HS-5 (cell line): ENCODE measurements at places on chromosomes 7 and 10.

- DNase-seq, result no peak
Observed at GRCh38 chr10:54368984-54369383, 432.0 kb downstream of the PCDH15 start.

DNA sequence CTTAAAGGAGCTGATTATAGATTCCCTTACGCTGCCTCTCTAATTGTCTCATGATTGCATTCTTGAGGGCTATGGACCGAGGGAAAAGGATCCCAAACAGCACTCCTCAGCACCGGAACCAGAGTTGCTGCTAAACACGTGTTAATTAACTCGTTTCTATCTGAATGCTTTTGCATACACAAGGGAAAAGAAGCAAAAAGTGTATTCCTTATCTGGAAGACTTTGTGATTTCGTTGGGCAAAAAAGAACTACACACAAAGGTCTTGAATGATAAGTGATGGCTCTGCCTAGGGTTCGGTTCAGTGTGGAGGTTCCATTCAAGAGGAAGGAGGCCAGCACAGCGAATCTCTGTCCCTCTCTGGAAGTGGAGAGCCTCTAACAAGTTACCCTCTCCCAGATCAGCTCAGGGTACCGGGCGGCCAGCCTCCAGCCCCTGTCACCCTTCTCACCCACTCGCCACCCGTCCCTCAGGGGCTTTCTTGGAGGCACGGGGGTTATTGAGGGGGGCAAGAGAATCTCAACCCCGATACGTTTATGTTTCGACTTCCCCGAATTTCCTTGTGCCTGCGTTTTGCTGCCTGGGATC is 515 bp upstream of the SLC4A2 start:
- DNase-seq, result no peak

- no peak for DNase-seq
Observed at GRCh38 chr10:88624840-88625239, 38.3 kb downstream of the LIPJ start.

- DNase-seq, result no peak
Observed at GRCh38 chr7:115574681-115575291, 455.8 kb downstream of the TFEC start.

DNA sequence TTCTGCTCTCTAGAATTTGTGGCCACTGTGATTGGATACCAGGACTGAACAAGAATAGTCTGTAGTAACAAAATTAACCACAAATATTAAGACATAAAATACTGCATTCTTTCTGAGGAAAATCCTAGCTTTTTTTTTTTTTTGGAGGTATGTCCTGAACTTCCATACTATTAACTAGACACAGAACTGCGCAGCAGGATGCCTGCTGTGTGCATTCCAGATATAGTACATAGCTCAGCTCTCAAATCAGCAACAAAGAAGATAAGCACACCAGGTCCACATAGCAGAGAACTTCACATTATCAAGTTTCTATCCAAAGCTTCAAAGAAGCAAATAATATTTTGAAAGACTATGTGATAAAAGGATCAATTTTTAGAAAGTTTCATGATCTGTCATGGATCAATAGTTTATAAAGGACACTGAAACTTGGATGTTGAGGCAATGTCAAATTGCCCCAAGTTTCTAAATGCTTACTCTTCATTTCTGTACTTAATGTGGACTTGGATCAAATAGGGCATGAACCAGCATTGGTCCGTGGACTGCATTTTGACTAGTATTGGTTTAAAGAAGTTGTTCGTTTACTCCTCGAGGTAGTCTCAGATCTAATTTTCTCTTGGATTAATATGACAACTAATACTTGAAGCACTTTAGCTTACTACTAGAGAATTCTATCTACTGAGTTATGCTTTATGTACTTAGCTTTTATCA is 15.4 kb downstream of the NAMPT start:
- no peak for DNase-seq

DNA sequence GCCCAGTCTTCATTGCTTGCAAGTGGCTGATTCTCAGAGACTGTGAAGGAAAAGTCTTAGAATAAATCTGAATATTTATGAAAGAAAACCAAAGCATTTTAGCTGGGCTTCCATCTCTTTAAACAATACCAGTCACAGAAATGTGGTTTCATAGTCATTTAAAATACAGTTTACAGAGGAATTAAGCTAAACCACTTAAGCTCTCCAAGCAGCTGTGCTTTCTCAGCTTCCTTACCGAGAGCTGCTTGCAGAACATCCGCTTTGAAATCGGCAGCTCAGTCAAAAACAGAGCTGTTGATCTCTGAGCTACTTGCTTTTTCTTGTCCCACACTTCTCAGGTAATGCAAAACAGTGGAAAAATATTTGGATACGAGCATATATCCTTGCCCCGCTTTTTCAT is 134.5 kb downstream of the DYNC1I1 start:
- no peak for DNase-seq

GRCh38 chr7:138072726-138073125 is 3.5 kb upstream of the AKR1D1 start:
- DNase-seq, result no peak

DNA sequence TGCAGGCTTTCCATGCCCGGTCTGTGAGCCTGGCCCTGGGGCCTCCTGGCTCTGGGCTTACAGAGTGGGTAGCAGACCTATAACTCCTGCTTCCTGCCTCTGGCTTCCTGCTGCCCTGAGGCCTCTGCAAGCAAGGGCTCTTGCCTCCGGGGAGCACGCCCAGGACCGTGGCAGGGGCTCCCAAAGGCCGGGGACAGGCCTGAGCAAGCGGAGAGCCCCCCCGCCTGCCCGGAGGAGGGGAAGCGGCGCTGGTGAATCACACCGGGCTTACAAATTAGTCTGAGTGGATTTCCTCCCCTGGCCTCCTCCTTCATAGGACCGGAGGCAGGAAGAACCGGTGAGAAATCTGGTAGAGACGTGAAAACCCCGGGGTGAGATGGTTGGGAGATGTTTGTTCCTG is 1.5 kb upstream of the MYL10 start:
- no peak for DNase-seq

- DNase-seq, result no peak
Observed at GRCh38 chr10:46787321-46787615, 124.0 kb upstream of the PTPN20 start.

- DNase-seq, result no peak
Observed at GRCh38 chr7:136063326-136063666, 86.1 kb upstream of the MTPN start.

DNA sequence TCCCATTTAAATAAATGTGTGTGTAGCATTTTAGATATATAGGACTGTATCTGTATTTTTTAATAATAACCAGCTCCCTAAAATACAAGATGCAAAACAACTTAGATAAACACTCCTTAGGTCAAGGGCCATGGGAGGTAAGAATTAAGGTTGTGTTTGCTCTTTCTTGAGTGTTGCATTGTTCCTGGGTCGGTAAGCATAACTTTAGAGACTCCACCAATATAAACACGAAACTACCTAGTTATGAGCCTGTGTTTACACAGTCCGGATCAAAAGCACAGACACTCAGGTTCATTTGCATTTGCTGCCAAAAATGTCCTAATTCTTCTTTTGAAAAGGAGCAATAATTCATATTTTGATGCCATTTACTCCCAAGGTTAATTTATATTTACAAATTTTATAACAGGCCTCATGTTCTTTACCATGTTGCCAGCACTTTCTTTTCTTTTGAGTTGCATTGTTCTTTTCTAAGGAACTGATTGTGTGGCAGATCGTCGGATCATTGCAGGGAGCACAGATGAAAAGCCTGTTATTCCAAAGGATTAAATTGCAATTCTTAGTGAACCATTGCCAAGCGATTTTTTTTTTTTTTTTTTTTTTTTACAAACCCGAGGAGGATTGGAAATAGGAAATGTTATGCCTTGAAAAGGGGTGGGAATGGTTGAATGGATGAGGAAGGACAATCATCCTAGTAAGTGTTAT is 45.8 kb upstream of the GLCCI1 start:
- DNase-seq, result no peak

DNA sequence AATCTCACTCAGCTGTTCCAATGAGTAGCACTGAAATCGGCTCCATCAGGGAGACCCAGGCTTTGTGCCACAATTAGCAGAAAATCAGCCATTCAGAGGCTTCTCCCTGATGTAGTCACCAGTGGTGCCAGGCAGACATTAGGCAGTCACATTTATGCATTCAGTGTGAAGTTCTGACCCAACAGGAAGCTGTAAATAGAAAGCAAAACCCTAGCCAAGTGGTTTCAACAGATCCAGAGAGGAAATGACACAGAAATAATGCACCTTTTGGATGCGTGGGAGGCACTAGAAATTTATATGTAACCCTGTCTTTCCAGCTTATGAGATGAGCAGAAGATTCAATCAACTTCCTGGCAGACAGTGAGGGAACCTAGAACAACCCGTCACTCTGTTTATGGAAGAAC is 186.4 kb downstream of the PDE1C start:
- DNase-seq, result peak; percentile 68

DNA sequence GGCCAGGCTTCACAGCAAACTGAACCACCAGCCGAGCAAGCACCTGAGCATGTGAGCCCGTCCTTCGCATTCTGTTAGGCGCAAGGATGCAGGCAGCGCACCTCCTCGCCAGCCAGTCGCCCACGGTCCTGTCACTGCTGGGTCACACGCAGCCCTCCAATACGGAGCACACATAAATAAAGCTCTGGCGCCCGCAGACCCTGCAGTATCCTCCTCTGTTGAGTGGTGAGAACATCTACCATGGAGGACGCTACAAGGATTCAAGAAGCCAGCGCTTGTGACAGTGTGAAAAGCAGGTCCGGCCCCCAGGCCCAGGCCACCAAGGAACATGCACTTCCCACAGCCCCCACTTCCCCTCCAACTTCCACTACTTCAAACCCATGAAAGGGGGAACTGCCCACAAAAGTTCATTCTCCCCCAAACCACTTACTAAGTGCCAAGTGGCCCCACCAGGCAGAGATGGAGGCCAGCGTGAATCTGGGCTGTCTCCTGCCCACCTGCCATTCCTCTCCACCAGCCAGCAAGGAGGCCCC is 34.8 kb downstream of the VOPP1 start:
- no peak for DNase-seq

DNA sequence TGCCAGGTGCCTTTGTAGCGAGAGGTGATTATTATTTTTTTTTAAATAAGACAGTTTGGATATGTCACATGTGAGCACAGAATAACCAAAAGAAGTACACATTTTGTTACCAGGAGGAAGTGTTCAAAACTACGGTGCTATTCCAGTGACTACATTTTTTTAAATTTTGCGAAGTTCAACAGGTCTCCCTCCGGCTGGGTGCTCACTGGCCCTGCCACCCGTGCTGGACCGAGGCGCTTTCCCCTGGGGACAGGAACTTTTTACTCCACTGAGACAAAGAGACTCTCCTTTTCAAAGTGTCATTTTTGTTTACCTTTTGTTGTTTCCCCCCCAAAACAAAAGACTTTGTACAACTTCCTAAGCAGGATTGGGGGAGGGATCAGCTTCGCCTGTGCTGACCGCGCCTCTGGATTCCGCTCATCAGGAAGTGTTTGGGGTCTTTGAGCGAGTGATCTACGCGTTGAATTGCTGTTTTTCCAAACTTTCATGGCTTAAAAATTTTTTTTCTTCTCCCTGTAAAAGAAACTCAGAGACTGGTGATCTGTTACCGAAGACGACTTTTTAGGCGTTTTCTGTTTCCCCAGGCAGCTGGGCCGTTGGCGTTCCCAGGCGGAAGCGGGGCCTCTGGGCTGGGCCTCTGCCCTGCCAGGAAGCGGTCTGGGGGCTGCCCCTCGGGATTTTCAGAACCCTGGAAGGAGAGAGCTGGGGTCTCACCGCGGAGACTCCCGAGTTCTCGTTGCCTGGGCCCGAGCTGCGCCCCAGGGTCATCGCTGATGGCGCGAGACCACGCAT is 7.2 kb downstream of the EN2 start:
- no peak for DNase-seq

DNA sequence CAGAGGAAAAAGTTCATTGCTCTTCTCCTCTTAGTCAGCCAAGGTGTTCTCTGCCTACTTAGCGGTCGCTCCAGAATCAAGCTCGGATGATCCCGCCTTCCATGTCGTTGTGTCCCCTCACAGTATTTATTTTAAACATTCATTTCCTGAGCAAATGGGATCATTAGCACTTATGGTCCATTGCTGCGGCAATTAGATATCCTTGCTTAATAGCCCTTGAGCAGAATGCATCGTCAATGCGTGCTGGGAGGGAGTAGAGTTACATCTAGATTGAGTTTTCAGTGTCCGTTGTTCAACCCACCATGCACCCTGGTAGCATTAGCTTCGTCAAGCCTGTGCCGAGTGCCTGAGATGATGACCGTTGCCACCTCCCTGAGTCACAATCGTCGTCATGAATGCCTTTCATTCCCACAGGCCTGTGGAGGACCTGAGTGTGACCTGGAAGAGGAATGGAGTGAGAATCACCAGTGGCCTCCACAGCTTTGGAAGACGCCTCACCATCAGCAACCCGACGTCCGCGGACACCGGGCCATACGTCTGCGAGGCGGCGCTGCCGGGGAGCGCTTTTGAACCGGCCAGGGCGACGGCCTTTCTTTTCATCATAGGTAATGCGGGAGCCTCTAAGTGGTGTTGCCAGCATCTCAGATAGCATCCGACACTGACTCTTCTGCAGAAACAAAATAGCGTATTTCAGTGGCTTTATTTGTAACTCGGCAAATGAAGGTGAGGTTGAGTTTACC is 650.4 kb downstream of the SDK1 start:
- no peak for DNase-seq

GRCh38 chr7:142560166-142560565 is 189.1 kb upstream of the PRSS1 start:
- DNase-seq, result no peak

DNA sequence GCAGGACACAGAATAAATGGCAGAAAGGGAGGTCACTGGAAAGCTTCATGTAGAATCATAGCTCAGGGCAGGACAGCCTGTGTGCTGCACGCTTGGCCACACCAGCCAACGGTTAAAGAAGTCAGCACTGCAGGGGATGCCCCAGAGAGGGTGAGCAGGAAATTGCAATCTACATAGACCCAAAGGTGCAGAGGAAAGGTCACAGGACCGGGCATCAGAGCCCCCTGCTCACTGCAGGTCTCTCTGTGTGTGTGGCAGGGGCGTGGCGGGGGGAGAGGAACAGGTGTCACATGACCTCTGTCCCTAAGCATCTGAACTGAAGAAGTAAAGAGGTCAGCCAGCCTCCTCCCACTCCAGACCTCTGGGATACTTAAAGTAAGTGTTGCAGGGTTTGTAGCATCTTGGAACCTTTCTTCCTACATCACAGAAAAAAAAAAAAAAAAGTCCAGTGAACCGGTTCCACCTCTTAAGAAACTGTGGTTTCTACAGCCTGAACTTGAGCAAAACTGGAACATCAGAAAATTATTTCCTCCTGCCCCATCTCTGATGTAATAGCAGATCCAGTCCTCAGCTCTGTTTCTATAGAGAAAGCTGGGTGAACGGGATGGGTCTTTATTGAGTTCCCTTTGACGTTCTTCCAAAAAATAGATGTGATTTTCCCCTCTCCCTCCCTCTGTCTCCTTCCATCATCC is 64.3 kb downstream of the RGS10 start:
- no peak for DNase-seq

DNA sequence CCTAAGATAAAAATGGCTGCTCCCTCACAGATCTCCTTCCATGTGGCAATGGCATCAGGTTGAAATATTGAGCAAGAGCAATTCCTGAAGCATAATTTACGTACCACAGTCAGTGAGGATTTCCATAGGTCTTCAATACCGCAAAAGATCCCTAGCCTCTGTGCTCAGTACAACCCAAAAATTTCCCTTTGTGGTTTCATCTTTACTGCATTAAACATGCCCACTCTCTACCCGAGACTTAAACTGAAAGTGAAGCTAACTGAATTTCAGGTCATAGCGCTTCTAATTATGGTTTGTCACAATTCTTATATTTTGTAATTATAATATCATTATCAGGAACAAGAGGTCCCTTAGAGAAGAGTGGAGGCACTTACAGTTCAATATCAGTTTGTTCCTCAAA is 1071.1 kb downstream of the XPNPEP1 start:
- DNase-seq, result no peak

GRCh38 chr7:130279906-130280305 is 13.1 kb upstream of the CPA4 start:
- DNase-seq, result no peak

GRCh38 chr10:66996996-66997395 is 71.2 kb downstream of the LRRTM3 start:
- DNase-seq, result no peak
